Activated CD4-positive, alpha-beta T cell treated with anti-CD3 and anti-CD28 coated beads, Interleukin-10, Interleukin-2, amounts not matched to agents 100 ng/mL and 50 ng/mL, durations not matched to agents 16 hours and 8 hours (primary cell): ENCODE measurements at places on chromosomes 5 and 9.

DNA sequence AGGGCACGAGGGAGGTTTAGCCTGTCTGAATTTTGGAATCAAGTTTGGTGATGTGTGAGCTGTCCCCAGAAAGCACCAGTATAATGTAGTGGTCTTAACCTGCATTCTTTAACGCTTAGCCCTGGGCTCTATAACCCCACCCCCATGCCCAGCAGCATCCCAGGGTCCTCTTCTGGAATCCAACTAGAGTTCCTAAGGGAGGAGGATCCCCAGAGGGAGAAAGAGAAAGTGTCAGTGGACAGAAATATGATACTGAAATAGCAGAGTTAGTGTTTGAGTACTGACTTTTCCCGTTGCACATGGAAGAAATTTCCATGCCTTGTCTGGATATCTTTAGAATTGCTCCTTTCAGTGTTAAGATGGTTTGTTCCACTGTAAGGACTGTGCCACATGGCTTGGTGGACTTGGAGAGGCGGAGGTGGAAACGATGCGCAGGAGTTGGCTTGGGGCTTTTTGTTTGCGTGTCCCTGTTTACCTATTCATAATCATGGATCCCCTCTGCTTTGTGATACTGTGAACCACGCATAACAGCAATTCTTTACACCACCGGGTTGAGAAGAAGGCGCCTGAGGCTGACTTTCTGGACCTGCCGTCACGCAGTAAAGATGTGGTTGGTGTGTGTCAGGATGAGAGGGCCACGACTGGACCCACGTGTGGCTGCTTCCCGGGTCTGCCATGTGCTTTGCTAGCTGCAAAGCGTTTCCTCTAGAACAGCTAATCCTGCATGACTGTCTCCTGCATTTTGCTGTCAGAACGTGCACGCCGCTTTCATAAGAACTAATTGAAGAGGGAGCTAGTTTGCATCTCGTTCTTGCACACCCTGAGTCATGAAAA is 142.3 kb downstream of the SMARCA2 start:
- DNase-seq = peak; percentile 67

GRCh38 chr9:94823710-94824109 is 97.2 kb downstream of the AOPEP start:
- no peak for DNase-seq

DNA sequence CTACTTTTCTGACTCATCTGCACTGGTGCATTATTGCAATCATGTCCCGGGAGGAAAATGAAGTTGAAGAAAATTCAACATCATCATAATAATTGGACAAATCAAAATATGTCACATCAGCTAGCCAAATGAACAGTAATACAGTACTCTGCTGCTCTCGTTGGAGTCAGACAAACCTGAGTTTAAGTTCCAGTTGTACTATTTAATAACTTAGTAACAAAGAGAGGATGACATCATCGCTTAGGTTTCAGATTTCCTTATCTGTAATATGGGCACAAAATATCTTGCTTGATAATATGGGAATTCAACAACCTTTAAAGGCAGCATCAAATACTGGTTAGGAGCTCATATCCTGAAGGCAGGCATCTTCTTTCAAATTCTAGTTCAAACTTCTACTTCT is 1248.9 kb upstream of the ACO1 start:
- no peak for DNase-seq

- no peak for DNase-seq
Observed at GRCh38 chr9:91102269-91102668, 259.4 kb downstream of the AUH start.

DNA sequence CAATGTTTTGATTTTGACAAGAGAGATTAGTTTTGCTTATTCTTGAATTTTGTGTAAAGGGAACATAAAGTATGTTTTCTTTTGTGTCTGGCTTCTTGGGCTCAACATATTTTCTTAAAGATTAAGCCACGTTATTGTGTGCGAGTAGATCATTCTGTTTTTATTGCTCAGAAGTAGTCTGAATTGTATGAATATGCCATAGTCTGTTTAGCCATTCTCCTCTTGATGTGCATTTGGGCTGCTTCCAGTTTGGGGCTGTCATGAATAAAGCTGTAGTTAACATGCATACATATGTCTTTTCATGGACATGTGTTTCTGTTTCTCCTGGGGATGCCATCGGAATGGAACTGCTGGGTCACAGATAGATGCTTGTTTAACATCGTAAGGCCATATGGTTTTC is 198.9 kb downstream of the FANCC start:
- no peak for DNase-seq

GRCh38 chr9:33229359-33230114 is 10.4 kb upstream of the SPINK4 start:
- no peak for DNase-seq

GRCh38 chr5:132389585-132390286 is 20.2 kb downstream of the SLC22A5 start:
- DNase-seq = peak; percentile 52

- no peak for DNase-seq
Observed at GRCh38 chr5:77946381-77947040, 170.4 kb upstream of the TBCA start.

DNA sequence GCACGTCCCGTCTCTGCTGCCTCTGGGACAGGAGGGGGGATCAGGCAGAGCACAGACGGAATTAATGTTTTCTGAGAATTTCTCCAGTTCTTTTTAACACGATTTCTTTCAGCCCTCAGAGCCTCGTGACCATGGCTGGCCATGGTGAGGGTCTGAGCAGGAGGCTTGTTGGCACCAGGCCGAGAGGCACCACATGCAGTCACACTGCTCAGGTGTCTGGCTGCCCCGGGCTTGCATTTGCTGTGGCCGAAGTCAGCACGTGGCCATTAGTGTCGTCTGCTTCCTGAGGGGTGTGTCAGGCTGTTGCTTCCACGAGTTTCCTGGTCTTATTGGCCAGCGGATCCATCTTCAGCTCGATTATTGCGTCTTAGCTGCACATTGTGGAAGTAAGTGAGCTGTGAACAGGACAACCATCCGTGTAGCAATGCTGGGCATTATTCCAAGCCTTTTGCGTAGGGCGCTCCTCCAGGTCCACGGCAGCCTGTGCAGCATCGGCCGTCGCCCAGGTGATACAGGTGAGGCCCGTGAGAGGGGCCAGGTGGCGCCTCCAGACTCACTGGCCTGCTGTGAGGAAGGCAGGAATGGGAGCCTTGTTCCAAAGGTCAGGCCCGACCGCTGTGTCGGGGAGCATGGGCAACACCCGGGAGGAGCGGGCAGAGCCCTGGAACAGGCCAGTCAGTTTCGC is 114.2 kb upstream of the CACNA1B start:
- DNase-seq = no peak

DNA sequence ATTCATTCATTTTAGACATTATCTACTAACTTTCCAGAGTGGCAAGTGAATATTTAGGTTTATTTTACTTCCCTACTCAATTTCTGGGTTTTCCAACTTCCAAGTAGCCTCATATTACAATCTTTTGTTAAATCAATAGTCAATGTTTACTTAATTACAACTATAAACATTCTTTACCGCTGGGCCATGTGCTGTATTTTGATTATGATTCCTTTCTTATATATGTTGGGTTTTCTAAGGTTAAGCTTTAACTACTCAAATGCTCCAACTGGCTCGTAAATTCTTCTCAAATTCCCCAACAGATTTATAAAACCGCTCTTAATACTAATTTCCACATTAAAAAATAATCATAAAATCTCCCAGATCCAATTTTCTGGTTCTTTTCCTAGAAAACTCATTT is 110.1 kb upstream of the ABCA1 start:
- no peak for DNase-seq

GRCh38 chr9:9498846-9499245 is 1114.0 kb downstream of the PTPRD start:
- DNase-seq = no peak

- DNase-seq = no peak
Observed at GRCh38 chr5:174459071-174459702, 265.2 kb upstream of the MSX2 start.

GRCh38 chr9:104088416-104088815 is 5.7 kb upstream of the SMC2 start:
- DNase-seq = no peak

DNA sequence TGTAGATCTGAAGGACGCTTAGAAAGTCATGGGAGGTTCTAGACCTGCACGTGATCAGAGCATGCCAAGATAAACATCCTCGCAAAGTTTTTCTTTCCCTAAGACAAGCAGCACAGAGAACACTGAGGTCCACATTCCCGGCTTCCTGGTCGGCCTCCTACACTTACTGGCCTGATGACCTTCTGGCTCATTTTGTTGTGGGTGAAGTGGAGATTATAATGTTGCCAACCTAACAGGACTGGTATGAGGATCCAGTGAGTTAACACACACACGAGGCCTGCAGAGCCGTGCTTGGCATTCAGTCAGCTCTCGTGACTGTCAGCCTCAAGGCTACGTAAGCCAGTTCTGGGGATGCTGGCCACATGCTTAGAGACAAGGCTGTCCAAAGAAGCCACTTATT is 186.0 kb downstream of the TENT4A start:
- no peak for DNase-seq

GRCh38 chr9:131310833-131311554 is 21.5 kb downstream of the PLPP7 start:
- peak; percentile 68 for DNase-seq

DNA sequence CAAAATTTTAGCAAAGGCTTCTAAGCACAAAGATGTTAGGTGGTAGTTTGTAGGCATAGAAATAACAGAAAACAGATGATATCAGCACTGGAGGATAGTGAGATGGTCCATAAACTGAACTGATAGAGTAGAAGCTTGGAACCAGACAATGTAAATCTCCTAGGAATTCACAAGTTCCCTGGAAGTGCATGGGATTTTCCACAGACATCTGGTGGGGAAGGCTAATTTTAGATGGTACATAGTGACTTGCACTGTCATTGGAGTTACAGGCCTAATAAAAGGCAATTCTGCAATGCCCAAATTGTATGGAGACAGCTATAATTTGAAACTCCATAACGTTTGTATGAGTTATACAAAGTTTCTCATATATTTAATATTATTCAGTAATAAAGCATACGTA is 653.0 kb upstream of the MEF2C start:
- DNase-seq = no peak

DNA sequence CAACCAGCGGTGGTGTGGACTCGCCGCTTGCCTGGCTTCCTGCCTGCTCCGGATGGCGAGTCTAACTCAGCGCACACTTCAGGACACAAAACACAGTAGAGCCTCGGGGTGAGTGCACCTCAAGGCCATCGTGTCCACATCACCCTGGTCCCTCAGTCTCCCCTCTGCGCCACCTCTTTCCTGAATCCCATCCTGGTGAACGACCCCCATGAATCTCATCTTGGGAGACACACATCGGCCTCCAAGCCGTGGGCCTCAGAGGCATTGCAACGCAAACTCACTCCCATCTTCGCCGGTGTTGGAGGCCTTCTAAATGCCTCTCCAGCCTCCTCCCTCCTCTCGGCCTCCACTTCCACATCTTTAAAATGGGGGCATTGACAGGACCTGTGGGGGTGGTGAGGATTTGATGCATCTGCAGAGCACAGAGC is 124.3 kb downstream of the COL23A1 start:
- DNase-seq = no peak

DNA sequence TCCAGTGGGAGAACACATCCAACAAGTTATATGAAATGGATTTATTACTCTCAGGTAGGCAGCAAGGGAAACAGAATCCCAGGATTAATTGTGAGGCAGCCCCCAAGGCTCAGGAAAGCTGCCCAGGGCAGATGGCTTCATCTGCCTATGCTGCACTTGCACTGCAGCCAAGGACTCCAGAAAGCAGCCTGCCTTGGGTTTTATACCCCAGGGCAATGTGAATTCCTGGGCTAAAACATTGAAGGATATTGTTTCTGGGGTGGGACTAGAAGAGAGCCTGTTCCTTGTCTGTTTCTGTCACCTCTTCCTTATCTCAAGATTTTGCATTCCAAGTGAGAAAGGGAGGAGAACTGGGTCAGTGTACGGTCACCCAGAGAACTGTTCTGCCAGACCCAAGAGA is 8.8 kb upstream of the CCL27 start:
- no peak for DNase-seq

DNA sequence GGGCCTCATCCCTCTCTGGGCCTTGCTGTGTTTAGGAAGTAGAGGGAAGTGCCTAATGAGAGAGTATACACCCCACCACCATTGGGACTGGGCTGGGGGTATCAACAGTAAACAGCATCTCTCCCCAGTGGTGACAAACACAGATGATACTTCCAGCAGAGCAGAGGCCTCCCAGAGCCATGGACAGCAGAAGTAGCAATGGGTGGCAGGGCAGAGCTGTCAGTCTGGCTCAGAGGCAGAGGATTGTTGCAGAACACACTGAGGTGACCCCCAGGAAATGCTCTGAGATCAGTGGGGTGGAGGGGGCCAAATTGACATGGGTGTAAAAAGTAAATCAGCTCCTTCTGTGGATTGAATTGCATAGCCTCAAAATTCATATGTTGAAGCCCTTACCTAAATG is 12.1 kb upstream of the P4HA2 start:
- DNase-seq = no peak

GRCh38 chr5:73312146-73312871 is 136.3 kb downstream of the FOXD1 start:
- DNase-seq = peak; percentile 10

DNA sequence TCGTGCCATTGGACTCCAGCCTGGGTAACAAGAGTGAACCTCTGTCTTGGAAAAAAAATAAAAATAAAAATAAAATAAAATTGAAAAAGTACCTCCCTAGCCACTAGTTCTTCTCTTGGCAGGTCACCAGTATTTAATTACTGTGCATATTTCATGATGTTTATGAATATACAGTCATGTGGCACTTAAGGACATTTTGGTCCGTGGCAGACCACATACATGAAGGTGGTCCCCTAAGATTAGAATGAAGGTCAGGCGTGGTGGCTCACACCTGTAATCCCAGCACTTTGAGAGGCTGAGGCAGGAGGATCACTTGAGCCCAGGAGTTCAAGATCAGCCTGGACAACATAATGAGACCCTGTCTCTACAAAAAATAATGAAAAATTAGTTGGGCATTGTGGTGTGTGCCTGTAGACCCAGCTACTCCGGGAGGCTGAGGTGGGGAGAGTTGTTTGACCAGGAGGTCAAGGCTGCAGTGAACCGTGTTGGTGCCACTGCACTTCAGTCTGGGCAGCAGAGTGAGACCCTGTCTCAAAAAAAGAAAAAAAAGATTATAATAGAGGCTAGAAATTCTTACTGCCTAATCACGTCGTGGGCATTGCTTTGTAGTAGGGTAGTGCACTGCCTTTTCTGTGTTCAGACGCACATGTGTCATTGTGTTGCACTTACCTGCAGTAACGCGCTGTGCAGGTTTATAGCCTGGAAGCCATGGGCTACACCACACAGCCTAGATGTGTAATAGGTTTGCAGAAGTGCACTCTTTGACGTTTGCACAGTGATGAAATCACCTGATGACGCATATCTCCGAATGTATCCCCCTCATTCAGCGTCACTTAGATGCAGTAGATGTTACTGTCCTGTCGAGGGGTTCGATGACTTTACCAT is 12.8 kb downstream of the EHMT1 start:
- DNase-seq = no peak

GRCh38 chr9:103702572-103702971 is 391.5 kb upstream of the SMC2 start:
- DNase-seq = no peak

DNA sequence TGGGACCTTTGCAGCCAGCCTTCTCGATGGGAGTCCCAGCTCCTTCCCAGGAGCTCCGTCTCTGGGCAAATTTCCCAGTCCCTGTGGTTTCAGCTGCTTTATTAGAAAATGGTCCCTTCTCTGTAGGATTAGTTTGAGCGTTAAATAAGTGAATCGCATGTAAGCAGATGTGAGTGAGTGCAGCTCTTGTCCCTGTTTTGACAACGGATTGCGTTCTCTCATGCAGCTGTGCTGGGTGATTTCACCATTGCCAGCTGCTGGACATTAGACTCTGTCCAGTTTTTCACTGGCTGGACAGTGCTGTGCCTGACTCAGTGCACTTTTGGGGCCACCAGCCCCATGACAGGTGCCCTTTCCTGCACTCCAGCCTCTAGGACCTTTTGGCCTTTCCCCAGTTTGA is 11.6 kb upstream of the CEL start:
- DNase-seq = no peak

- DNase-seq = no peak
Observed at GRCh38 chr9:9498128-9498527, 1114.7 kb downstream of the PTPRD start.
